ENCODE measurements at places on chromosomes 16 and 17.
A peak's percentile ranks its signal among the peaks of the same experiment; 100 is the strongest.

- DNase-seq = no peak
Measured at GRCh38 chr17:55124730-55125360, 139.9 kb upstream of the HLF start.

- no peak for DNase-seq
Measured at GRCh38 chr17:7207120-7208001, 12.3 kb downstream of the DLG4 start.

GRCh38 chr17:70552230-70552981 lies 383.1 kb downstream of the KCNJ2 start:
- DNase-seq = peak; percentile 56

GRCh38 chr17:77727037-77727615 lies 231.4 kb upstream of the TNRC6C start:
- no peak for DNase-seq

DNA sequence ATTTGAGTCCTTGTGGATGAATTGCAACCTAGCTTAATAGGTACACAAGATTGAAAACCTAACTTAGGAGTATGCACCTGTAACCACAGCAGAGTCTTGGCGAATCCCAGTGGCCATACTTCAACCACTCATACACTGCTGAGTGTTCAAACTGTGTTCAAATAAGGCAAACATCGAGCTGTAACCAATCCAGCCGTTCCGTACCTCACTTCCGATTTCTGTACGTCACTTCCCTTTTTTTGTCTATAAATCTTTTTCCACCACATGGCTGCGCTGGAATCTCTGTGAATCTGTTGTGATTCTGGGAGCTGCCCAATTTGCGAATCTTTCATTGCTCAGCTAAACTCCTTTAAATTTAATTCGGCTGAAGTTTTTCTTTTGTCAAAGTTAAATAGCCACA lies 190.6 kb downstream of the MAF start:
- DNase-seq = peak; percentile 22

GRCh38 chr17:72528683-72529082 lies 407.9 kb downstream of the SOX9 start:
- DNase-seq = no peak

DNA sequence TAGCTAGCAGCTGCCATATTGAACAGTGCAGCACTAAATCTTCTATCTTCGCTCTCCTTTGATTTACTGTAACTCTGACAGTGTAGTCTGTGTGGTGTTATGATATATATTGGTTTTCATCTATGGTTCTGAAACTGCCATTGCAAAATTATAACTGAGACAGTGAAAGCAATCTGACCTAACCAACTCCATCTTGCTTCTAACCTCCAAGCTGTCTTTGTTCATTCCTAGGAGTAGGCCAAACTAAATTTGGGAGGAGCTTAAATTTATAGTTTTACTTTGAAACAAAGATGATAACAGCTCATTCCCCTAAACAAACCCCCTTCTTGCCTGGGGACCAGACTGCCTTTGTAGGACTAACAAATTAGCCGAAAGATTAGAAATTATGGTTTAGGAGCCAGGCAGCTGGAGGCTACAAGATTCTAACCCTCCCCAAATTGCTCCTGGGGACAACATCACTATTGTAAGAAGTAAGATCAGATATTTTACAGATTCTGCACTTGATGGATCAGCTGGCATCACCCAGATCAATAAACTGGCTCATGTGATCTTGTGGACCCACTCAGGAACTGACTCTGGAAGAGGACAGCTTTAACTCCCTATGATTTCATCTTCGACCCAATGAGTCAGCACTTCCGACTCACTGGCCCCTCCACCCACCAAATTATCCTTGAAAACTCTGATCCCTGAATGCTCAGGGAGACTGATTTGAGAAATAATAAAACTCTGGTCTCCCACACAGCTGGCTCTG lies 47.0 kb upstream of the FBXO47 start:
- no peak for DNase-seq

All from NAMALWA (cell line).